ENCODE measurements at places on chromosomes 4 and X. TPM values are rescaled to one million over a fixed set of nuclear protein-coding genes. Genes with fewer than 3 reads are reported as not detected.

- DNase-seq: no peak
Observed at GRCh38 chr4:81796790-81797528, 325.3 kb upstream of the RASGEF1B start.

DNA sequence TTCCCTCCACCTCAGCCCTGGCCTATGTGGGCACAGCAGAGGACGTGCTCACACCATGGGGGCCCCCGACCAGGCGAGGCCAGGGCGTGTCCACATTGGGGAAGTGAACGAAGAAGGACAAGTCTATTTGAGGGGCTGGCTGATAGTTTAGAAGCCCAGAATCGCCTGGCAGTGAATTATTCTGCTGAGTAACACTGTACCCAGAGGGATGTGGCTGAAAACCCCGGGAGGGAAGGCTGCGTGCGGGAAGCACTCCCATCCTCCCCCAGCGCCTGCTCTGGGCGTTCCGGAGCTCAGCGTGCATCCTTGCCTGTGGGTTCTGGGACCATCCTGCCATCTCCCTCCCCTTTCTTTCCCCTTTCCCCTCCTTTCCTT, 66.6 kb downstream of the TRMT44 start:
- no peak for DNase-seq

- DNase-seq: no peak
Observed at GRCh38 chr4:4853921-4854648, 5.4 kb upstream of the MSX1 start.

DNA sequence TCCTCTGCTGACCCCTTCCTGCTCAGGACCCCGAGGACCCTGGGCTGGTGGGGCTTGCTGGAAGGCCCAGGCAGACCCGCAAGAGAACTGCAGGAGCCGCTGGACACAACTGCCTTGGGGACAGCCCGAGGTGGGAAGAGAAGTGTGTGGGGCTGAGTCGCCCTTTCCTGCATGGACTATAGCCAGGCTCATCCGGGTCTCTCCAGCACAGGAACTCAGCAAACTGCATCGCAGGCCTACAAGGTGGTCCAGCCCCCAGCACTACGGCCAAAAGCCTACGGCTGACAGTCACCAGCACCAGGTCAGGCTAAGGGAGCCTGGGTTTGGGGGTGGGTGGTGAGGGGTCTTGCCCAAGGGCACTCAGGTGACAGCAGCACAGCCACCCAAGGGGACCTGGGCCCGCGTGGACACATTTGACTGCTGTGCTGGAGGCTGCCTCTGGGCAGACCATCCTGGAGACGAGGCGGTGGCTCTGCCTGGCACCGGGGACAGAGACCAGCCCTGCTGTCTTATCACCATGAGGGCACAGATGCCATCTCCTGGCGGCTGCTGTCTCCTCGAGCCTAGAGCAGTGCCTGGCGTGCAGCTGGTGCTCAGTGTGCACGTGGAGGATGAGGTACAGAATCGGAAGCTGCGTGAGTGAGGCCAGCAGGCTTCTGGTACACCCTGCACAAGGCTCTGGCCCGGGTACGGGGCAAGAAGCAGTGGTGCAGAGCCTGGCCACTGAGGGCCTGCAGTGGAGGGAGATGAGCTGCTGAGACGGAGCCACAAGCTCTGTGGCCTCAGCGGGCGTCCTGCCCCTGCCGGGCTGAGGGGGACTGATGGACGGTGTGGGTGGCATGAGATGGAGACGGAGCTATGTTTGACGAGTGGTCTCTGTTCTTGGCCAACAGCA, 15.1 kb downstream of the LRPAP1 start:
- no peak for DNase-seq

DNA sequence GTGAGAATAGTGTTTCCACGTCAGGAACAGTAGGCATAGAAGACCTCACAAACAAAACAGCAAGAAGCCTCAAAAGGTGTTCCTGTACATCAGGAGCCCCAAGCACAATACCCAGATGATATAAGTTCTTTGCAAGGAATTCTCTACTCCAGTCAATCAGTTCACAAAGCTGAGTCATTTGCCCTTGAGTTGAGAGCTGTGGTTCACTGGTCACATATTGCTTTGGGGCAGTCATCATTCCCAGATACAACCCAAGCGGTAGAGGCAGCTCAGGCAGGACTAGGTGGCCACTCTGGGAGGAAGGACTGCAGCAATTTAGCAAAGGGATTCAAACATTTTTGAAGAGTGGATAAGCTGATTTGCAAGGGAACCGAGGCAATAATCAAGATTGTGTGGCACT, 551.5 kb upstream of the ZFP42 start:
- no peak for DNase-seq

- DNase-seq: no peak
Observed at GRCh38 chr4:165450871-165451270, 72.1 kb downstream of the CPE start.

DNA sequence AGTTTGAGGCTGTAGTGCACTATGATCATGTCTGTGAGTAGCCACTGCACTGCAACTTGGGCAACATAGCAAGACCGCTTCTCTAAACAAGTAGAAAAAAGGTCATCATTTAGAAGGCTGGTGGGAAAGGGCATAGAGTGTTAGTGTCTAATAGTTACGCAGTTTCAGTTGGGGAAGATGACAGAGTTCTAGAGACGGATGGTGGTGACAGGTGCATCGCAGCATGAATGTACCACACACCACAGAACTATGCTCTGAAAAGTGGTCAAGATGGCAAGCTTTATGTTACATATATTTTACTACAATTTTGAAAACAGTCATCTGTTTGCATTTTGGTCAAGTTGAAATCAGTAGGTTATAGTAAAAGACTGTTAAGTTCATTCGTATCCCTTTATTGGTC, 23.7 kb upstream of the CLDN34 start:
- DNase-seq: no peak

DNA sequence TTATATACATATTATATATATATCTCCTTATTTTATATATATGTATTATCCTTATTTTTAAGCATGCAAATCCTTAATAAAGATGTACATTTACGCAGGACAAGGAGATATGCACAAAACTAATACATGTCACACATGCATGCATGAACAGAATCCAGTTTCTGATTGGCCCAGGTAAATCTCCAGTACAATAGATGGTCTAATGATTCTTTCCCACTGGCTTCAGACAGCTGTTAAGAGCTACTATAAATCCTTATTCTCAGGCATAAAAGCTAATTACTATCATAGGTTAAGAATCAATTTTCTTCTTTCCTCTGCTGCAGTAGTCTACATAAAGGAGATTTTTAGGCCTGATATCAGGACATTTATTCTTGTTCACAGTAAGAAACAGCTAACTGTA, 689.8 kb downstream of the KCTD8 start:
- DNase-seq: no peak

DNA sequence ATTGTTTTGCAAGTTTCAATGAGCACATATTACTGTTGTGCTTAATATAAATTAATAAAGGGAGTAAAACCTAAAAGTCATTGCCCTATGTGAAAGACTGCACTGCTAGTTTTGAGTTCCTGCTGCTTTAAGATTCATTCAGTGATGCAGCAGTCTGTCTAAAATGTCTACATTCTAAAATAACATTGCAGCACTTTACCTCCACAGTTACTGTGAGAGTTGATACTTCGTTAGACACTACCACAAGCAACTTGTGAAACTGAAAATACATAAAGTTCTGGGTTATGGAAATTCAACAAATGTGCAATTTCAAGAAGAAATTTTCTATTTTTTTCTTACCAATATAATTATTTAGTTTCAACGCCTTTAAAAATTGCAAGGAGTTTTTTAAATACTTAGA, 1175.2 kb upstream of the DIAPH2 start:
- DNase-seq: no peak

GRCh38 chr4:109608879-109609278, 48.8 kb downstream of the MCUB start:
- DNase-seq: no peak

DNA sequence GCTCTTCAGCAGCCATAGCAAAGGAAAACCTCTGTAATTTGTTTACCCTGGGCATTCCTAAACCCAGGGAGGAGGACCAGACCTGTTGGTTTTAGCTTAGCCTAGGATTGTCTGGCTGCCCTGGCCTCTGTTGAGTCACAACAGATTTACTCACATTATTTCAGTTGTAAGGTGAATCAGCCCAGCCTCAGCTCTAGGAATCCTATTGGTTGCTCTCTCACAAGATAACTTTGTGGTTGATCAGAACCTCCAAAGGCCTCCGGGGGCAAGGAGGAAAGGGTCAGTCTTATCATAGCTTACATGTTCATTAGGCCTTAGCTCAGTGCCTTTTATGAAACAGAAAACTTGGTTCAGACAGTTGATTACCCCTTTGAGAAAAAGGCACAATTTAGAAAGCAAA, 41.0 kb downstream of the PDK3 start:
- no peak for DNase-seq

GRCh38 chr4:108140328-108140727, 28.4 kb downstream of the LEF1 start:
- DNase-seq: no peak

GRCh38 chrX:142483965-142484364, 278.9 kb upstream of the MAGEC2 start:
- DNase-seq: no peak

DNA sequence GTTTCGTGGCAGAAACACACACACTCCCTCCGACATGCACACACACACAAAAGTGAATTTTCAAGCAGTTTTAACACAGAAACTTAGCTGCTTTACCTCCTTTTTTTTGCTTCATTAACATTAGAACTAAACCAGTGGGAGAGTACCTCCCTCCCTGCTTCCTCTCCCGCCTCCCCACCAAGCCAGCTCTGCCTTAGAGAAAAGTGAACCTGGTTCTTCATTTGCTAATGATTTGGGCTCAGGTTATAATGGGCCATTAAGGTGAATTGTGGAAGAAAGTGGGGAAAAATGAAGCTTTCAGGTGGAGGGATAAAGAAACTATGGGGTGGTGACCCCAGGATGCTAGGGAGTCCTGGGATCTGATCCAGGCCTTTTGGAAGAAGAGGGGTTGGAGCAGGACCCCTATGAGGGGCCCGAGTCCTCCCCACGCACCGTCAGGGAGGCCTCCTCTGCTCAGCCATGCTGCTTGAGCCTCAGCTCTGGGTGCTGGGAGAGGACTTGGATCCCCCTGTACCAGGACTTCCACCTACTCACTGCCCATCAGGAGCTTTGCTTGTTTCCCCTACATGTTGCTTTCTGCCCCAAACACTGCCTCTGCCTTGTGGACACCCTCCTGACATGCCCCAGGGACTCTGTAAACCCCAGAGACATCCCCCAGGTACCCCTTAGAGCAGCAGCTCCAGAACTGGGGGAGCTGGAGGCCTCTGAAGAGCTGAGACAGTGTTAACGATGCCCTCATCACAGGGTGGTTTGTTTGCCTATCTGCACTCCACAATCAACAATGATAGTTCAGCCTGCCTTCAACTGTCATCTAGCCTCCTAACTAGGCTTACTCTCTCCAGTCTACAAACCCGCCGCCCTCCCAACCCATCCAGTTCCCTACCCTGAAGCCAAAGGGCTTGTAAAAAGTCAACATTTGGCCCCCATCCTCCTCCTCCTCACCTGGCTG, 6.5 kb upstream of the JADE1 start:
- no peak for DNase-seq

DNA sequence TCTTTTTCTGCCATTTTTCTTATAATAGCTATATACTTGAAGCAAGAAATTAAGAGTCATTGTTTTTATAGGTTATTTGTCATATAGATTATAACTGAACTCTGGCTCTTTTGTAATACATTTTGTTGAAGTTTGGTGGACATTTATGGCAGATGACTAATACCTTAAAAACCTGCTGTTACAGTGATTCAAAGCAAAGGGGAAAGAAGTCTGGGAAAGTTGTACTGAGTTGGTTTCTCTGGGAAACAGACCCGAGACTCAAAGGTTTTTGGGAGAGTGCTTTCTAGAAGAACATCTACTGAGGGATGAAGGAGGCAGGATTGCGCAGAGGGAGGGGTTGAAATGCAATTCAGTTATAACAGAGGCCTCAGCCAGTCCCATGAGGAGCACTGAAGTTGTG, 35.9 kb downstream of the NAP1L5 start:
- no peak for DNase-seq

DNA sequence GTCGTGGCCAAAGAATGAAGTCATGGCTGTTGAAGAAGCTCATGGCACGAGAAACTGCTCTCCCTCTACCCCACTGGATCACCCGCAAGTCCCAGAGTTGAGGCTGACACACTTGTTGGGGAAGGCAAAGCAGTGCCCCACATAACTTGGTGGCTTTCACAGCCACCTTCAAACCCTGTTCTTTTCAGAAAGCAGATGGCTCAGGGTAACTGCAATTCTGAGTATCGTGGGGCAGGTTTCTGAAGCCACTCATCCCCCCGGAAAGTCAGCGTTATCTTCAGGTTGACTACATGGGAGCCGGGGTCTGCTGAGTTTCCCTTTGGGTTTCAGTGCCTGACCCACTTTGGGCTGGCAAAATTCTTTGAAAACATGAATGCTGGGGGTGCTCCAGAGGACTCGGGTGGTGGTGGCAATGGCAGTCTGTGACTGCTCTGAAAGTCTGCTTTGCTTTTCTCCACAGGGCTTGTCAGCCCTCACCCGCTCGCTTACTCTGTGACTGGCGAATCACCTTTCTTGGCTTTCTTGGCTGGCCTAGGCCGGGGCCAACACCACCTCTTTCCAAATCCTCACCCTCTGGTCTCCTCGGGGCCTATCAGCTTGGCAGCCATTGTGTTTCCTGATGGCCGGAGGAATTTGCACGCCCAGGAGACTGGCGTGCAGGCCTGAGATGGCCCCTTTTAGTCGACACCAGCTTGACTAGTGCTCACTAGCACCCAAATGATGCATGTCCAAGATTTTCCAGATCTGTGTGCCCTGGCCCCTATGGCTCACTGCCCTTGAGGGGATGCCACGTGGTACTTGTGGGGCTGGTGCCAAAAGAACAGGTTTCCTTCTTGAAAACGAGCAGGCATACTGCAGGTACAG, 7.3 kb downstream of the PPP1R3F start:
- DNase-seq: no peak

DNA sequence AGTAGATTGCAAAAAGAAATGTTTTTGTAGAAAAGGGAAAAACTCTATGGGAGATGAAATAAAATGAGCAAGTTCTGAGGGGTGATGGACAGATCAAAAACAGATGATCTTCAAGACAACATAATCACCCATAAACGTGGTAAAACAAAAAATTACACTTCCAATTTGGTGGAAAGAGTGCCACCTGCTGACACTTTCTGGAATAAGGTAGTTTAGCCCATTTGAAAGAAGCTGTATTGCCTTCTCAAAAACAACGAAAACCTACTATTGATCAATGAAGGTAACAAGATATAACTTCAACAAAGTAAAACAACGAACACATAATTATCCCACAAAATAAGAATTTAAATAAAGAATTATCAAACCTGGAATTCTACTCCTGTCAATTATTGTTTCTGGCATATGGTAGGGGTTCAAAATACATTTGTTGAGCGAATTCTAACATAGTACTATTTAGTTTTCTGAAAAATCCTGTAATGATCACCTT, 2.5 kb downstream of the COQ2 start:
- DNase-seq: peak; percentile 69

DNA sequence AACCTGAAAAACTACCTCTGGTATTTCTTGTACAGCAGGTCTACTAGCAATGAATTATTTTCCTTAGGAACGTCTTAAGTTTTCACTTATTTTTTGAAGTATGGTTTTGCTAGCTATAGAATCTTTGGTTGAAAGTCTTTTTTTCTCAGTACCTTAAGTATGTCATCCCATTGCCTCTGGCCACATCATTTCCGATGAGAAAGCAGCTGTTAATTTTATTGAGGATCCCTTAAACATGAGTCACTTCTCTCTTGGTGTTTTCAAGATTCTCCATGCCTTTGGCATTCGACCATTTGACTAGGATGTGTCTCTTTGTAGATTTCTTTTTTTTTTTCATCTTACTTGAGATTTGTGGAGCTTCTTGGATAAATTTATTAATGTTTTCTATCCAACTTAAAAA, 803.8 kb upstream of the AMOT start:
- DNase-seq: no peak

ETDB gene
- not detected for total RNA-seq

TMEM35A gene
- total RNA-seq: not detected

DAPP1 gene
- total RNA-seq: not detected

BCORL1 gene
- 10.3 TPM for total RNA-seq

KLB gene
- total RNA-seq: not detected

UCHL1 gene
- 119 TPM for total RNA-seq

All from ascending aorta (tissue), 2 donors.